T follicular helper cell (primary cell): ENCODE measurements at places on chromosomes 12 and 14.

GRCh38 chr12:111586986-111587385, 12.1 kb downstream of the ATXN2 start:
- no peak for DNase-seq

DNA sequence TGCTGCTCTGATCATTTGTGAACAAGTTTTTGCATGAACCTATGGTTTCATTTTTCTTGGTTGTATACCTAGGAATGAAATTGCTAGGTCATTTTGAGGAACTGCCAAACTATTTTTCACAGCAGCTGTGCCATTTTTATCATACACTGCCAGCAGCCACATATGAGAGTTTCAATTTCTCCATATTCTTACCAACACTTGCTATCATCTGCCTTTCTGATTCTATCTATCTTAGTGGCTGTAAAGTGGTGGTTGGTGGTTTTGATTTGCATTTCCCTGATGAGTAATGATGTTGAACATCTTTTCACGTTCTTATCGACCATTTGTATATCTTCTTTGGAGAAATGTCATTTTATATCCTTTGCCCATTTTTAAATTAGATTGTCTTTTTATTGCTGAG, 146.1 kb downstream of the C12orf75 start:
- no peak for DNase-seq

- DNase-seq: no peak
Measured at GRCh38 chr14:54329082-54329695, 67.6 kb upstream of the CDKN3 start.

DNA sequence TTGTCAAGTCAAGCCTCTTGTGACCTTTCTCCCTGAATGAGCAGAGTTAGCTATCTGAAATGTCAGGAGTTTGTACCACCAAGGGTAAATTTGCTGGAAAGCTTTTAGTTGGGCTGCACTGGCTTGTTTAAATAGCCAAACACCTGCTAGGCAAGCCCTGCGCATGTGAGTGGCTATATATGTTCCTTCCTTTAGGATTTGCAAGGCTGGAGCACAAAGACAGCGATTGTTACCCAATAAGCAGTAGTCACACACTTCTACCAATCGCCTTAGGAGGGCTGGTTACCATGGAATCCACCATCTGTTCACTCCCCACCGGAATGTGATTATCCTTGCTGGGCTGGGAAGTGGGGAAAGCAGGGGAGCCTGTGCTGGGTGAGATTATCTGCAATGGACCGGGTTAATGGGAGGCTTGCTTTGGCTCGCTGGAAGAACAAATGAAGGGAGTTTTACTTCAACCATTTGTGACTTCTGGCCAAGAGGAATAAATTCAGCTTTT, 102.5 kb downstream of the FGD4 start:
- no peak for DNase-seq

- no peak for DNase-seq
Measured at GRCh38 chr14:50758945-50759344, 72.0 kb downstream of the NIN start.

DNA sequence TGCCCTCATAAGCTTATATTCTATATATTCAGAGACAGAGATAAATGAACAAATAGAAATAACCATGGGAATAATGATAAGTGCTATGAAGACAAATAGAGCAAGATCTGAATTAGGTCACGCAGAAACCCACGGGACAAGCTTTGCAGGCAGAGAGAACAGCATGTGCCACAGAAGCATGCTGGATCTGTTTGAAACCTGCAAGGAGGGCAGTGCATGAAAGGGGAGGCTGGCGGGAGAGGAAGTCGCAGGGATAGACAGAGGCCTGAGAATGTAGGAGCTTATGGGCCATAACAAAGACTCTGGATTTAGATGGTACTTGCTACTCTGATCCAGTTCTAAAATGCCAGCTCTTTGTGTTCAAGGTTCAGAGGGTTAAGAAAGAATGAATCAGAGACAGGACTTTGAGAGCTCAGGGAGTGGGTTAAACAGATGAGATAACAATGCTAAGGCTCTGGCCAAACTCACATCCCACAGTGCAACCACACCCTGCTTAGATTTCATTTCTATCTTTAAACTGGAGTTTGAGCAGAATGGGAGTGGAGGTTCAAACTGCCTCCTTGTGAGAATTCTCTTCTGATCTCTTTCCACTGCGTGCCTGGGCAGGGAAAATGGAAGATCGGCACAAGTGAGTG, 49.2 kb upstream of the PPP1R12A start:
- DNase-seq: no peak
